NCI-H1694 (cell line): ENCODE measurements at places on chromosomes 2 and 18.

DNA sequence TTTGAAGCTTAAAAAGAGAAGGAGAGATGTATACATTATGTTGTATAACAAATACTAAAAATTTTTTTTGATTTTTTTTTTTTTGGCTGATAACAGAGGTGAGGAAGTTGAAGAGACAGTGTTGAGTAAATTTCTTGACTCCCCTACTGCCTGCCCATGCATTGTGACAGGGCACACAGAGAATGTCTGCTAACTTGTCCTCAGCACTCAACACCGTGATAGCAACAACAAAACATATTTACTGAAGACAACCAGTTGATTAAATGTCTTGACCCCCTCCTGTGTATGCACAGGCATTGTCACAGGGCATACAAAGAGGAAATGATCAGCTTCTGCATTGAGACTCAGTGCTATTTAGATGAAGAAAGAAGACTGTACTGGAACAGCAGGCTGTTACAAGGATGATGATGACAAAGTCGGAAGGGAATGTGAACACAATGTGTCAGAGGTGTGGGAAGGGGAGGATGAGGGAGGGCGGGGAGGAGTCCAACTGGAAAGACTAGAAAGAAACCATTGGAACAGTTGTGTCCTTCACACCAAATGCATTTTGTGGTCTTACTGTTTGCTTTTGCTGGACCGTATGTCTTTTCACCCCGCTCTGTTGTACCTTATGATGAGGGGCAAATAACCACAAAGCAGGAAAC, 89.5 kb downstream of the CERS6 start:
- no peak for DNase-seq

DNA sequence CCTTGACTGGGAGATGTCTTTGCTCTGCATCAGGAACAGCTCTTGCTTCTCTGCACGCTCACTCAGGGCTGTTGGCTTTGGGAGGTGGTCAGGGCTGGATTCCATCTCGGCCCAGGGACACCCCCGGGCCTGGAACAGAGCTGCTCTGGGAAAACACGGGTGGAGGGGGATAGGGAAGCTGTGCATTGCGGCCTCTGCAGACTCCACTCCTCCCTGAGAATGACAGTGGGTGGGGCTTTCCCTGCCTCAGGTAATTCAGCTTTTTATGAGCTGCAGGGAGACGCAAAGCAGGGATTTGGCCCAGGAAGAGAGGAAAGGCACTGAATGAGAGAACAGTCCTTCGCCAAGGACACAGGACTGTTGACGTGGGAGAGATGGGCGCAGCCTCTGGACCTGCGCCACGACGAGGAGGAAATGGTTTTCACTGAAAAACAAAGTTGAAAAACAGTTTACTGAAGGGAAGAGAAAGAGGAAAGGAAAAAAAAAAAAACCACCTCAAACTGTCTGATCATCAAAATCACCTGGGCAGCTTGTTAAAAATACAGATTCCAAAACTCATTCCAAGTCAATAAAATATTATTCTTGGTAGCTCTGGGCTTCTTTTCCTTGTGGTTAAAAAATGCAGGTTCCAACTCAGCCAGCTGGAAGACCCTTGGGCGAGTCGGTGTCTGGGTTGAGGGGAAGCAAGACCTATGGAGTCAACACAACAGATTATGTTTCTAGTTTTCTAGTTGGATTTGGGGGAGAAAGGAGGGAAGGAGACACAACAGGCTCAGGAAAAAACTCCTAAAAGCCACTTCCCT, 194.0 kb downstream of the ZFP36L2 start:
- DNase-seq: no peak

GRCh38 chr2:168858146-168858545, 32.1 kb downstream of the SPC25 start:
- DNase-seq: no peak

- no peak for DNase-seq
These were observed 970.1 kb downstream of the DPP10 start for GRCh38 chr2:115412501-115412900.

- DNase-seq: no peak
These were observed 10.5 kb upstream of the TMSB10 start for GRCh38 chr2:84894758-84895520.

DNA sequence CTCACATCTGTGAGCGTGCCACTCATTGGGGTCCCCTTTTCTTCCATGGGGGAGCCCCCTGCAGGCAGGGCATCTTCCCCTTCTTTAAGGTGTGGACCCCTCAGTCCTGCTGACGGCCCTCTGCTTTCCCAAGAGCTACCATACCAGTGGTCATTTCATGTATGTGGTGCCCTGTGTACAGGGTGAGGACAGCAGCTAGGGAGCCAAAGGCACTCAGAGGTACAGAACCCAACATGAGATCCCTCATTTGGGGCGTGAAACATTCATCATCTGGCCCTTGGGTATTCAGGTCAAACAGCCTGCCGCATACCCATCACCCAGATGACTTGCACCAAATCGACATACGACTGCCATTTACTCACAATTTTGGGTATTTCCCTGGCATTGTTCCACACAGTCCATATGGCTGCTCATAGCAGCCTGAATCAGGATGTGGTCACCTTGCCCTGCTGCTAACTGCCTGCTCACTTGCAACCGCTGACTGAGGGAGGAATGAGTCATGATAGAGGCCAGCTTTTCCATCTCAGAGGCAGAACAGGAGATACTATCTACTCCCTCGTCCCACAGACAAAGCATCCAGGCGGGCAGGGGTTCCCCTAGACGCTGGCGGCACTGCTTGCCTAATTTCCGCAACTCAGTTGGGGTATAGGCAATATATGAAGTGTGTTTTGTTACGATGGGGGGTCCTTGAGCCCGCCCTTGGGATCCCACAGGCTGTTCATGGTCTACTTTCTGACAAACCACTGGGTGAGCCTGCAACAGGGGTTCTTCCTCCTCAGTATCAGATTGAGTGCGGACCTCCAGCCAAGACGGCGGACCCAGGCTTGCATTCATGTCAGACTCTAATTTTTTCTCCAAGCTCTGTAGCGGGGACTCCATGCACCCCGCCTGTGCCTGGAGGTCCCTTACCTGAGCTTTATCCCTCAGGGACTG, 228.6 kb downstream of the SATB2 start:
- peak; percentile 33 for DNase-seq

- no peak for DNase-seq
These were observed 375 bp downstream of the WNT10A start for GRCh38 chr2:218880859-218881594.

- DNase-seq: no peak
These were observed 145.3 kb downstream of the SP3 start for GRCh38 chr2:173819852-173820251.

GRCh38 chr2:48601349-48601748, 16.3 kb upstream of the GTF2A1L start:
- DNase-seq: peak; percentile 13

GRCh38 chr18:5415031-5415430, 119.5 kb upstream of the ZBTB14 start:
- no peak for DNase-seq

GRCh38 chr18:58186258-58186948, 142.4 kb downstream of the NEDD4L start:
- peak; percentile 69 for DNase-seq

GRCh38 chr18:53701697-53702096, 522.8 kb downstream of the MBD2 start:
- DNase-seq: no peak
